ENCODE measurements at places on chromosomes 13 and 19. TPM values are rescaled to one million over a fixed set of nuclear protein-coding genes. Genes with fewer than 3 reads are reported as not detected.

Gene PINLYP
- 9.2 TPM for total RNA-seq

Gene SIGLEC14
- not detected for total RNA-seq

DNA sequence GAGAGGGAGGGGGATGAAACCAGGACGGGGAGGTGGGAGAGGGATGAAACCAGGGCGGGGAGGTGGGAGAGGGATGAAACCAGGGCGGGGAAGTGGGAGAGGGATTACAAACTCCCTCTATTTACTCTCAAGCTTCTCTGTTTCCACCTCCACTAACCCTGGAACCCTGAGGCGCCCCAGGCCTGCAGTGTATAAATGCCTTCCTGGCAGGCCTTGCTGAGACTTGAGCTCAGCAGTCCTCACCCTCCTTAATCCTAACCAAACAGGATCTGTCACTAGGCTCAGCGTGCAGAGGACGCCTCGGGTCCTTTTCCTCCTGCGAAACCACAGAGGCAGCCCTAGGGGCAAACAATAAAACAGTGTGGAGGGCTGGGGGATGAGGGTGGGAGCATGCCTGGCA, 32.1 kb upstream of the OR1M1 start:
- no peak for DNase-seq

Gene LRRC63
- 0.81 TPM for total RNA-seq

DNA sequence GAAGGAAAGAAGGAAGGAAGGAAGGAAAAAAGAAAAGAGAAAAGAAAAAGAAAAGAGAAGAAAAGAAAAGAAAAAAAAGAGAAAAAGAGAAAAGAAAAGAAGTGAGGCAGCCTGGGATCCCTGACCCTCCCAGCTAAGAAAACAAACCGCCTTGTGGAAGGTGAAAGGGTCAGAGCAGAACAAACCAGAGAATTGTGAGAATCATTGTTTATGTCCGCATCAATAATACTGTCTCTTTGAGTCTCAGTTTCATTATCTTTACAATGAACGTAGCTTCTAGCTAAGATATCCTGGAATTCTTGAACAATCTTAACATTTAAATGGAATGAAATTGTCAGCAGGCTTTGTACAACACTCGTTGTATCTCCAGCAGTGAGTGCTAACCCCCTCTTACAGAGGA, 66.4 kb upstream of the SERP2 start:
- no peak for DNase-seq

- DNase-seq, result no peak
Observed at GRCh38 chr13:84672616-84673015, 790.3 kb upstream of the SLITRK1 start.

DNA sequence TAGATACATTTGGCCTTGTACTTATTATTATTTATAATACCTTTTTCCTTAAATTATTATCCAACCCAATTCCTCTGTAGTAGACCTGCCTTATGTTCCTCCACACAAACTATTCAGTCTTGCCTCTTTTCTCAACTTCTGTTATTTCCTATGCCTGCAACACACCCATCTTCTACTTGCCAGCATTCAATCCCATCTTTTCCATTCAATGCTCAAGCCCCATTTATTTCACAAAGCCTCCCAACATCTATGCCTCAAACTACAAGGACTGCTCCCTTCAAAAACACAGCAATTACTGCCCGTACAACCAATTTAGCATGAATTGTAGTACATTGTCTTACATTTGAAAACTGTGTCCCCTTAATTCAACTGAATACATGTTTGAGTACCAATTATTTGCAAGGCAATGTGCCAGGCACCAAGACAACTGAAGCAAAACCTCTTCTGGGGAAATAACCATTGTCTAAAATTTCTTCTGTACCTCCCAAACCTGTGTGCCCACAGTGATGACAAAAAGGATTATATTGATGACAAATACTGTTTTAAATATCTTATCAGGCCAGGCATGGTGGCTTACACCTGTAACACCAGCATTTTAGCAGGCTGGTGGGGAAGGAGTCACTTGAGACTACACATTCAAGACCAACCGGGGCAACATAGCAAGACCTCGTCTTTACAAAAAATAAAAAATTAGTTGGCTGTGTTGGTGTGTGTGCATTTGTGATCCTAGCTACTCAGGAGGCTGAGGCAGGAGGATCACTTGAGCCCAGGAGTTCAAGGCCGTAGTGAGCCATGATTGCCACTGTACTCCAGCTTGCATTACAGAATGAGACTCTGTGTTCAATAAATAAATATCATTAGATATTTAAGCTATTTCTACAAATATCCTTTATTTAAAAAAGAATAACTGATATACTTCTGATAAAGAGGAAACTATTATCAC, 35.1 kb downstream of the ELF1 start:
- DNase-seq, result no peak

DNA sequence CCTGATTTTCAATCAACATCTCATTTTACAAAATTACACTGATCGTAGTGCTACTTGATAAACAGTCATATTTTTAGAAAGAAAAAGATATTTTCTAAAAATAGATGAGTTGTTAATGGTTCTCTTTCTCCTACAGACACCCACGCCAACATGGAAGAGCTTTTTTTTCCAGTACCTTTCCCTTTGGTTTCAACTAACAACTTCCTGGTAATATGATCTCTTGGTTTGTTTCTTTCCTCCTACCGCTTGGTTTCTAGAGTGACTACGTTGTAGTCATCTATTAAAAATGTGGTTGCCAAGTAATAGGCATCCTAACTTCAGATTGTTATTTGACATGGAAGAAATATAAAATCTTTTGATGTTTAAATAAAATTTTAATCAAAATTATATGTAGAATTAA, 189.0 kb downstream of the LACC1 start:
- peak; percentile 50 for DNase-seq

DNA sequence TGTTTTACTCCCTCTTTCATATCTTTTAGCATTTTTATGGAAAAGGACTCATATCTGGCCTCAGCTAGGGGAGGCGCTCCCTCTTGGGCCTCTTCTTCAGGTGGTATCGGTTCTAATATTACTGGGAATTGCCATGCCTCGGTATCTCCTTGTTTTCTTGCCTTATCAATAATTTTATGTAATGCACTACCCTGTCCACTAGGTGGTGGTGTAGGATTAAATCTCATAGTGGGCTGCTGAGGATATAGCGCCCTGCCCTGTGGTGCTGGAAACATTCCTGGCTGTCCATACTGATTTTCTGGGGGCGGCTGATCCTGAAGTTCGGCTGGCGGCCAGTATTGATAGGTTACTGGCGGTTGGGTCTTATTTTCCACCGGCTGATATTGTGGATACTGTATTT, 35.8 kb downstream of the ZNF420 start:
- DNase-seq, result no peak

DNA sequence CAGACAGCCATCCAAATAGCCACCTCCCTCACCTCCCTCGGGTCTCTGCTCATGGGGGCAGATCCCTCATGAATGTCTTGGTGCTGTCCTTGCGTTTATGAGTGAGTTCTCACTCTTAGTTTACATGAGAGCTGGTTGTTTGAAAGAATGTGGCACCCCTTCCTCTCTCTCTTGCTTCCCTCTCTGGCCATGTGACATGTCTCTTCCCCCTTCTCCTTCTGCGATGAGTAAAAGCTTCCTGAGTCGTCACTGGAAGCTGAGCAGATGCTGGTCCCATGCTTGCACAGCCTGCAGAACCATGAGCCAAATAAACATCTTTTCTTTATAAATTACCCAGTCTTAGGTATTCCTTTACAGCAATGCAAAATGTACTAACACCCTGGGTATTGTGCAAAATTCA, 208.7 kb downstream of the LACC1 start:
- no peak for DNase-seq

GRCh38 chr19:34773555-34773864, 495 bp upstream of the ZNF599 start:
- DNase-seq, result no peak

- no peak for DNase-seq
Observed at GRCh38 chr19:46391296-46392251, 21.8 kb downstream of the CCDC8 start.

Gene UPK1A
- total RNA-seq, result 1.2 TPM

DNA sequence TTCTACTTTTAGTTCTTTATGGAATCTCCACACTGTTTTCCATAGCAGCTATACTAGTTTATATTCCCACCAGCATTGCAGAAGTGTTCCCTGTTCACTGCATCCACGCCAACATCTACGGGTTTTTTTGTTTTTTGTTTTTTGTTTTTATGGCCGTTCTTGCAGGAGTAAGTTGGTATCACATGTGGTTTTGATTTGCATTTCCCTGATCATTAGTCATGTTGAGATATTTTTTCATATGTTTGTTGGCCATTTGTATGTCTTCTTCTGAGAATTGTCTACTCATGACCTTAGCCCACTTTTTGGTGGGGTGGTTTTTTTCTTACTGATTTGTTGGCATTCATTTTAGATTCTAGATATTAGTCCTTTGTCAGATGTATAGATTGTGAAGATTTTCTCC, 89.7 kb downstream of the FRY start:
- no peak for DNase-seq

Gene CCDC122
- total RNA-seq, result 4.1 TPM

DNA sequence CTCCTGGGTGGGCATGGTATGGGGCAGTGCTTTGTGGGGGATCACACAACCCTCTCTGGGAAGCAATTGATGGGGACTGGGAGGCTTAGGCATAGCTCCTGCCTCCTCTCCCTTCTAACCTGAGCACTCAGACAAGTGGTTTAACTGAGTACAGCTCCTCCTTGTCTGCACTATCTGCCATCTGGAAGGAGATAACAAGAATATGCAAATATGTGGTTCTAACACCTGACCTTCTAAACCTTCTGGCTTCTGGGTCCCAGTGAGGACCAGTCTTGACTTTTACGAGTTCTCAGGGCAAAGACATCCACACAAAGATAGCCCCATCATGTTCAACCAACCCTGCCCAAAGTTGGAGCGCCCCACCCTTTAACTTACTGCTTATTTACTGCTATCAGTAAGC, 381.0 kb upstream of the TSHZ3 start:
- DNase-seq, result no peak

DNA sequence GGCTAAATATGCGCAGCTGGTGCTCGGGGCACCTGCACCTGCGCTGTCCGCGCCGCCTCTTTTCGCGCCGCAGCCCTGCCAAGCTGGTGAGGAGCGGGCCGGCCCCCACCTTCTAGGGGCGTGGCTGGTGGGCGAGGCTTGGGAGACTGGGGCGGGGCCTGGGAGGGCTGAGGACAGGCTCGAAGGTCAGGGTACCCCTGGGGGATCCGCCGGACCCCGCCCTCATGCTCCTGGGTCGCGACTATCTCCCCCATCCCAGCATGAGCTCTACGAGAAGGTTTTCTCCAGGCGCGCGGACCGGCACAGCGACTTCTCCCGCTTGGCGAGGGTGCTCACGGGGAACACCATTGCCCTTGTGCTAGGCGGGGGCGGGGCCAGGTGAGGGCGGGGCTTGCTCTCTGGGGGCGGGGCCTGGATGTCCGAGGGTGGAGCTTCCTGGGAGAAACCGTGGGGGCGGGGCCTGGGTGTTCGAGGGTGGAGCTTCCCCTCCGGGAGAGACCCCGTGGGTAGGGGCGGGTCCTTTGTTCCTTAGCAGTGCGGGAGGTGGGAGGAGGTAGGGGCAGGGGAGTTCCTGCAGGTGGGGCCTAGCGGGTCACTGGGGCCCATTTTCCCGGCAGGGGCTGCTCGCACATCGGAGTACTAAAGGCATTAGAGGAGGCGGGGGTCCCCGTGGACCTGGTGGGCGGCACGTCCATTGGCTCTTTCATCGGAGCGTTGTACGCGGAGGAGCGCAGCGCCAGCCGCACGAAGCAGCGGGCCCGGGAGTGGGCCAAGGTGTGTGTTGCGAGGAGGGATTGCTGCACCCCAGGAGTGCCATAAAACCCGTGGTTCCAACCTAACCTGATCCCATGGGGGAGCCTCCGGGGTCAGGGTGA, 19.7 kb downstream of the PNPLA6 start:
- no peak for DNase-seq

- DNase-seq, result no peak
Observed at GRCh38 chr19:53389571-53389970, 5.4 kb upstream of the ZNF765 start.
